ENCODE measurements at places on chromosomes 5 and 9.

GRCh38 chr9:99253772-99254431, 31.8 kb downstream of the SEC61B start:
- no peak for DNase-seq

DNA sequence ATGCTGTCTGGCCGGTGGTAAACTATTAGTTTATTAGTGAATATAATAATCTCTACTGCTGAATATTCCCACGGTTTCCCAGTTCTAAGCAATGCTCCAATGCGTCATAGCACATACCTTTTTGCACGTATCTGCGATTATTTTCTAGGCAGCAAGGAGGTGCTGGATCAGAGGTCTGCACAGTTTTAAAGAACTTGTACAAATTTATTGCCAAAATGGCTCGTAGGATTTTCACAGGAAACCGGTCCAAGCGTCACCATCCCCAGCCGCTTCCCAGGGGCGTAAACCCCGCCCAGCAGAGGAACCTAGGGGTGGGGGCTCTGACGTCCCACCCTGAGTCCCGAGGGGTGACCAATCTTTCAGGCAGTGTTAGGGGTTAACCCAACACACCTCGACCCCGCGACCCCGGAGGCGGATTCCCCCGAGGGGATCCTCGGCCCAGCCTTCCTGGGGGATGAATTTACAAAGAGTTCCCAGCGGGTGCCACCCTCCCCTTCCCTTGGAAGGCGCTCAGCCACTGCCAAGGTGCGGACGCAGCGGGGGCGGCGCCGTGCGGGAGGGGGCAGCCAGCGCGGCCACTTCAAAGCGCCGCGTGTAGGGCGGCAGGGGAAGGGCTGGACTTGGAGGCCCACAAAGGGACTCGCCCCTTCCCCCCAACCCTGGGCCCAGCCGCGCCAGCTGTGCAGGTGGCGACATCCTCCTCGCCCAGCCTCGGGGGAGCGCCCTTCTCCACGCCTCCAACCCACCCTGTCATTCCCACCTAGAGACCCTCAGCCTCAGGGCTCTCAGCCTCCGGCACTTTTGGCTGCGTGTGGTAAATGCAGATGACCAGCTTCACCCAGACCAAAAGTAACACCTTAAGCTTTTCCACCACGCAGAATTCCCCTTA, 43.5 kb upstream of the TCF7 start:
- DNase-seq: no peak

DNA sequence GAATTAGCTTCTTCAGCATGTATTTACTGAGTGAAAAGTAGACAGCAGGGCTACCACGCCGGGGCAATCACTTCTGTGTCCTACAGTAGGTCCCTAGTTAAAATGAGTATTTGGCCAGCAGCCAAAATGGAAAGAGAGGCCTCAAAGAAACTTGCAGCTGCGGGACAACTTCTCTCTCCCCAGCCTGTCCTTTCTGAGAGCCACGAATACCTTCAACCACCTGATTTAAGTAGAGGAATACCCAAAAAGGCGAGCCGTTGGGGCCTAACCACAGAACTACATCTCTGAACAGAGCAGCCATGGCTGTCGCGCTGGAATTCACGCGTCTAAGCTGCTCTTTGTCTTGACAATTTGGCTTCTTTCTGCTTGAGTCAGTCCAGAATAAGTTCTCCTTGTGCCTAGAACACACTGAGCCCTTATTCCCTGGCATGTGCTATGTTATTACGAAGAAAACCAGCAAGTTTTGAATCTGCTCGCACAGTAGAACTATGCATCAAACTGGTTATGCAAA, 43.8 kb upstream of the GOLPH3 start:
- no peak for DNase-seq

GRCh38 chr9:19379697-19380046, 364 bp downstream of the RPS6 start:
- peak; percentile 36 for DNase-seq

GRCh38 chr5:45274241-45274640, 421.9 kb downstream of the HCN1 start:
- no peak for DNase-seq

DNA sequence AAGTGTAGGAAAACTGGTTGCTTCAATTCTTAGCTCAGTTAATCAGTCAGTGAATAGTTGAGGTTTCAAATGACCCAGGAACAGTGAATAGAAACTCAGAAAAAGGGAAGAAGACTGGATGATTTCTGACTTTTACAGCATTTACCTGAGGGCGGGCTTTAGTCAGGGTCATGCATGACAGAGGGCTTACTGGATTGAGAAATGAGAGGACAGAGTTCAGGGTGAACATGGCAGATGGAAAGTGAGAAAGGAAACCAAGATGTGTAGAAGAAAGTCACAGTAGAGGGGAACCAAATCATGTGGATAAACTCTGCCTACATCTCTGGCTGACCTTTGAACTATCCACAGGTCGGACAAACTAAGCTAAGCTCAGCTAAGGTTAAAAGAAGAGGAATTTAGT, 596.0 kb downstream of the SEMA5A start:
- DNase-seq: no peak

DNA sequence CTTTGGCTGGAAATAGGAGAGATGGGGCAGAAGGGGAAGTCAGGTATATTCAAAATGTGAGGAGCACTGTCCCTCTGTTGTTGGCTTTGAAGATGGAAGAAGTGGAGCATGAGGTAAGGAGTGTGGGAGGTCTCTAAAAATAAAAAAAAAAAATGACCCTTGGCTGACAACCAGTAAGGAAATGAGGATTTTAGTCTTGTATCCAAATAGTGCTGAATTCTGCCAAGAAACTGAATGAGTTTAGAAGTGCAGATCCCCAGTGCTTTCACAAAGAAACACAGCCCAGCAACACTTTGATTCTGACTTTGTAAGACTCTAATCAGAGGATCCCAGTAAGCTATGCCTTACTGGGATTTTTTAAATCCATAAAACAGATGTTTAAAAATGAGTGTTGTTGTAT, 367.9 kb downstream of the CYLC2 start:
- no peak for DNase-seq

GRCh38 chr5:95184924-95185323, 100.0 kb downstream of the MCTP1 start:
- DNase-seq: no peak

DNA sequence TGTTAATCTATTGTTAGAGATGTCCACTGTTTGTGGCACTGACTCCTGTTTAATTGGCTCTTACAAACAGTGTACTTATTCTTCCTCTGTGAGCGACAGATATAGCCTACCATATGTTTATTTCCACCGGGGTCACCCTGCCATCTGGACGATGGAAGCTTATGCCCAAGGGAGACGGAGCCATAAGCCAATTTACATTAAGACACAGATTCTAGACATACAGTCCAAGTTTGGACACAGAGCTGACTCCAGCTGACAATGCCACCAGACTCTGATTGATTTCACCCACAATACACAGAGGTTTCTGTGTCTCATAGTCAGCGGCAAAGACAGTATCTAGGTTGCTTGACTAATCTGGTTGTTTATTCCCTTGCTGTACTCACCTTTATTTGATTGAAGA, 198.9 kb downstream of the ENC1 start:
- no peak for DNase-seq

GRCh38 chr9:12271421-12271891, 421.7 kb upstream of the TYRP1 start:
- DNase-seq: no peak

DNA sequence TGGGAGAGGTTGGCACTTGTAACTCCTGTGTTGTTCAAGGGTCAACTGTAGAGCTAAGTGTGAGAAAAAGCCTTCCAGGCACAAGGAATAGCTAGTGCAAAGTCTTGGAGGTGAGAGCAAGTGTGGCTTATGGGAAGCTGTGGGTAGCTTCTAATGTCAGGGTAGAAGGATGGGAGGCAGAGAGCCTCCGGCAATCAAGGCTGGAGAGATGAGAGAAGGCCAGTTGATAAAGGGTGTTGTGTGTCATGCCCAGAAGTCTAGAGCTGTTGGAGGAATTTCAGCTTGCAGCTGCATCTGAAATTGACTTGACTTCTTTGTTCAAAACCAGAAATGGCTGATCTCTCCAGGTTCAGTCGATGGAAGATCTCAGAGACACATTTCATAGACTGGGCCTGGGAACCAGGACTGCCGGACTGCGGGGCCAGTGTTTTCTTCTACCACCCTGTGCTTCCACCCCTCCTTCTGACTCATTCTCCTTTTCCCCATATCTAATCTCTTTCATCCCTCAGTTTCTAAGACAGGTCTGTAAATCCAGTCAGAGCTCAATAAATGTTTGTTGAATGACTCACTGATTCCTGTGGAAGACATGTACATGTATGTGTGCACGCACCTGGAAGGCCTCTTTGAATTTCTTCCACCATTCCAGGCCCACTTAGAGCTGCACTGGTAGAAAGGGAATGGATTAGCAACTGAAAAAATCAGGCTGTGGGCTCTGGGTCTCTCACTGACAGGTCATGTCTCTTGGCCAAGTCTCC, 67.8 kb upstream of the KLF4 start:
- DNase-seq: no peak
